ENCODE measurements at places on chromosomes 1 and 21.

DNA sequence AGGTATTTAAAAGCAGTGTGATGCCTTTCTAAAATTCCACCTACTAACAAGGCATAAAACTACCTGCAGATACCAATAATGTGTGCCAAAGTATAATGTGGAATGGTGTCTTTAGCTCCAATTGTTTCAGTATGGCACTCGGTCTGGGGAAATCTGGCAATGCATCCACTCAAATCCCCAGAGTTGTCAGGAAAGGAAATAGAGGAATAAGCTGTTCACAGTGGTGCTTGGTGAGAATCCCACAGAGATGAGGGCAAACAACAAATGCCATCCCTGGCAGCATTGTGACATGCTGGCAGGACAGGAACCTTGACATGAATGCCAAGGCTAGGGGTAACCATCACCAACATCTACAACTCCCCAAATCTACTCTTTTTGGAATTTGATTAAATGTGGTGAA lies 240.7 kb downstream of the BARHL2 start:
- DNase-seq = no peak

GRCh38 chr1:4170548-4171340 lies 270.7 kb upstream of the C1orf174 start:
- no peak for DNase-seq

DNA sequence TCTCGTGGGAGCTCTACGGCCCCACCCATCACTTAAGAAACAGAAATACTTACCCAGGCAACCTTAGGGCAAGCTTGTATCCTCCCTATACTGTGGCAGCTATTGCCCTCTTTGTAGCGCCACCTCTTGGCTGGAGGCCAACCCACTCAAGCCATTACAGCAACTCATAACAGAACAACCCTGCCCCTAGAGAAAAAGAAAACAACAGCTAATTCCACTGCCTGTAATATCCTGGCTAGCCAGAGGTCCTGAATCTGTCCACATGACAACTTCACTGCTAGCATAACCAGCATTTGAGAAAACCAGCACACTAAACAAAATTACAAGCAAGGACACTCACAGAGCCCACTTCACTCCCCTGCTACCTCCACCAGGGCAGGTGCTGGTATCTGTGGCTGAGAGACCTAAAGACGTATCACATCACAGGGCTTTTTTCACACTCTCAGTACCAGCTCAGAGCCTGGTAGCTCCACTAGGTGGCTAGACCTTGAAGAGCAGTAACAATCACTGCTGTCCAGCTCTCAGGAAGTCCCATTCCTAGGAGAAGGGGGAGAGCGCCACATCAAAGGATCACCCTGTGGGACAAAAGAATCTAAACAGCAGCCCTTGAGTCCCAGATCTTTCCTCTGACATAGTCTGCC lies 14.5 kb upstream of the MX1 start:
- no peak for DNase-seq

GRCh38 chr21:36263797-36264196 lies 56.2 kb upstream of the MORC3 start:
- DNase-seq = no peak

- no peak for DNase-seq
These were observed 5.7 kb downstream of the FBLIM1 start for GRCh38 chr1:15764269-15764764.

GRCh38 chr1:67832737-67833601 lies at the start of gene GNG12:
GNG12 (minus strand) TSS chr1:67833467; CDS start chr1:67707686, 125,781 bp downstream.
- no peak for DNase-seq

GRCh38 chr1:197101978-197102377 lies 34.9 kb upstream of the F13B start:
- DNase-seq = no peak

DNA sequence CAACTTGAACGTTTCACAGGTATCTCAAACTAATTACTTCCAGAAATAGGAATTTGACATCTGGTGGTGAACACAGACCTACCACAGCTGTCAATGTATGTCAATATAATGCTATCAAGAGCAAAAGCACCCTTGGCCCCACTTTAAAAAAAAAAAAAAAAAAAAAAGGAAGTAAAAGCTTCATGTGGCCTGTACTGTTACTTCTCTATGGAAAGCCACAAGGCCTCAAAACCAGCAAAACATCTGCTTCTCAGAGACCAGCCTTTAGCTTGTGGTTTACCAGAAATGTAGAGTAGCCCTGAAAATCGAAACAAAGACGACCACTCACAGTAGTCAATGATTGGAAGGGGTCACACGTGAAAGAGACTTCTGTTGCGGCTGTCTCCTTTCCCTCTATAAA lies 109.6 kb downstream of the SLC45A1 start:
- no peak for DNase-seq

GRCh38 chr1:11567244-11568065 lies 86.8 kb downstream of the FBXO2 start:
- DNase-seq = no peak

DNA sequence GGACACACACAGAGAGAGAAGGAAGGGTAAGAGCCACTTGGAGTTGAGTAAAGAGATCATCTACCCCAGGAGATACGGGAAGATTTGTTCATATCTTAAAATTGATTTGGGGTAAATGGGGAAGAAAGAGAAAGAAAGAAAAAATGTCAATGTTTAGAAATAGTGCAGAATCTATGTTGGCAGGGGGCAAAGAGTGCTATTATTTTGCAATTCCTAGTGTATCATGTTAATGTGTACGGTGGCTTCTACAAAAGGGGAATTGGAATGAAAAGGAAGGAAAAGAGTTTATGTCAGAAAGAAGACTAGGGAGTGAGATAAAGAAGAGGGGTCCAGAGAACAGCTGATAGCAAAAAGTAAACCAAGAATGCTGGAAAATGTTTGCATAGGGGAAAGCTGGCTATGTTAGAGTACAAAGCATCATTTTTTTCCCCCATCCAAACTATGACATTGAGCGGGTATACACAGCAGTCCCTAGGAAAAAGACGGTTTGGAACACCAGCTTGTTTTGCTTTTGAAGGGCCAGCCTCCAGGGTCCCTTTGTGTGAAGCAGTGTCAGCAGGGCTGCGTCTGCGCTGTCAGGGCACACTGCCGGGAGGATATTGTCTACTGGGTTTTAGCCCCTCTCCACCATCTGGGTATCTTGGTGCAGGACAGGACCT lies 10.8 kb downstream of the LRRC8D start:
- no peak for DNase-seq

DNA sequence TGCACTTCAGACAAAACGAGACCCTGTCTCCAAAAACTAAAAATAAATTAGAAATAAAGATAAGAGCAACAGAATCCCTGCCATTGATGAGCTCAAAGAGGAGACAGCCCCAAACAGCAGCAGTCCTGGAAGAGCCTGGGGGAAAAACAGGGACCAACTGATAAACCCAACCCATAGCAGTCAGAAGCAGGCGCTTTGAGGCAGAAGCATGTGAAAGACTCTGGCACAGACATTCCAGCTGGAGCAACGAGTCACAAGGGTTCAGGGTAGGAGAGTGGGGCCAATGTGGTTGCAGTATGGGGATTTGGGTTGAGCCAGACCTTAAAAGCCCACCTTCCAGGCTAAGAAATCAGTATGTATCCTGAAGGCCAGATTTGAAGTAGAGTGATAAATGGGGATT lies 78.5 kb downstream of the MPZL1 start:
- DNase-seq = no peak

GRCh38 chr1:74748960-74749359 lies 16.0 kb downstream of the TYW3 start:
- no peak for DNase-seq

- DNase-seq = no peak
These were observed 31.4 kb downstream of the SLC44A3 start for GRCh38 chr1:94851571-94851970.

DNA sequence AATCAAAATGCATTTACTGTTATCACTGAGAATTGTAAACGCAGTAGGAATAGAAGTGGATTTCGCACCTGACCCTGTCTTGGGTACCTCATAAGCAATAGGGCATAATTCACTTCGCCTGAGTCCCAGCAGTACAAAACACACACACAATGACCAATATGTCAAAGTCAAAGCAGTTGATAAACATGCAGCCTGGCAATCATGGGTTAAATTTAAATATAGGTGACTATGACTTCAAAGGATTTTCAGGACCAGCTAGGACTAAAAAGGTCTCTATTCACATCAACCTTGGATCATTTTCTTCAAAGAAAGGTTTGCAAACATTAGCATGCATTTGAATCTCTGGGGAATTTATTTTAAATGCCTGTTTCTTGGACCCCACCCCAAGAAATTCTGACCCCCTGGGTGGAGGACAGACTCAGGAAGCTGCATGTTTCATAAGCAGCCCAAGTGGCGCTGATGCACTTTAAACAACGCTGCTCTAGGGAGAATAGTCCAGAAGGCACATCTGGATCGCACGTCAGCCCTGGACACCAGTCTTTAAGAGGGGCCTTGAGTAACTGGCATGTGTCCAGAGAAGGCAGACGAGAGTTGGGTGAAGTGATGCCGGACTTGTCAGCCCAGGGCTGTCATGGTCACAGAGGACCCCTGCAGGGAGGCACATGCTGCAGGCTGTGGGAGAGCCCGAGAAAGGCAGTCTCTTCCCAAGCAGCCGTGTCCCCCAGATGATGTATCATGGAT lies 55.7 kb upstream of the EFHD2 start:
- DNase-seq = no peak

- peak; percentile 18 for DNase-seq
These were observed 227.7 kb upstream of the SAMSN1 start for GRCh38 chr21:14773777-14774345.

GRCh38 chr1:150237746-150238145 lies 1.8 kb upstream of the ANP32E start:
- no peak for DNase-seq

GRCh38 chr1:115781343-115781742 lies 12.8 kb upstream of the CASQ2 start:
- no peak for DNase-seq

DNA sequence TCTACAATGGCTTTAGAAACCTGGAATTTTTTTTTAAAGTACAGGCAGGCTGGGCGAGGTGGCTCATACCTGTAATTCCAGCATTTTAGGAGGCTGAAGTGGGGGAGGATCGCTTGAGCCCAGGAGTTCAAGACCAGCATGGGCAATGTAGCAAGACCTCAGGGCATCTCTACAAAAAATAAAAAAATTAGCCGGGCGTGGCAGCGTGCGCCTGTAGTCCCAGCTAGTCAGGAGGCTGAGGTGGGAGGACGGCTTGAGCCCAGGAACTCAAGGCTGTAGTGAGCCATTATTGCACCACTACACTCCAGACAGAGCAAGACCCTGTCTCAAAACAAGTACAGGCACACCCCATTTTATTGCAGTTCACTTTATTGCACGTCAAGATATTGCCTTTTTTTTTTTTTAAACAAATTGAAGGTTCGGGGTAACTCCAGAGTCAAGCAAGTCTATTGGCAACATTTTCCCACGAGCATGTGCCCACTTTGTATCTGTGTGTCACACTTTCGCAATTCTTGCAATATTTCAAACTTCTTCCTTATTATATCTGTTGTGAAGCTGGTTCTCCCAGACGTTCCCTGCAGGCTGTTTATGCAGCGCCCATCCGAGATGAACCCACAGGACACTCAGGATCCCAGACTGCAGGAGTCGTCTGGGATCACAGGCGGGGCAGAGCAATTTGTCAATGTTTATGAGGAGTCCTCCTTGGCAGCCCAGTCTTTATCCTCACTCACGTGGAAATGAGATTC lies 4.7 kb downstream of the HES2 start:
- no peak for DNase-seq

- DNase-seq = no peak
These were observed 13.5 kb downstream of the MTARC1 start for GRCh38 chr1:220800262-220800661.

- DNase-seq = peak; percentile 35
These were observed 30.8 kb upstream of the ABCG1 start for GRCh38 chr21:42187976-42188653.

DNA sequence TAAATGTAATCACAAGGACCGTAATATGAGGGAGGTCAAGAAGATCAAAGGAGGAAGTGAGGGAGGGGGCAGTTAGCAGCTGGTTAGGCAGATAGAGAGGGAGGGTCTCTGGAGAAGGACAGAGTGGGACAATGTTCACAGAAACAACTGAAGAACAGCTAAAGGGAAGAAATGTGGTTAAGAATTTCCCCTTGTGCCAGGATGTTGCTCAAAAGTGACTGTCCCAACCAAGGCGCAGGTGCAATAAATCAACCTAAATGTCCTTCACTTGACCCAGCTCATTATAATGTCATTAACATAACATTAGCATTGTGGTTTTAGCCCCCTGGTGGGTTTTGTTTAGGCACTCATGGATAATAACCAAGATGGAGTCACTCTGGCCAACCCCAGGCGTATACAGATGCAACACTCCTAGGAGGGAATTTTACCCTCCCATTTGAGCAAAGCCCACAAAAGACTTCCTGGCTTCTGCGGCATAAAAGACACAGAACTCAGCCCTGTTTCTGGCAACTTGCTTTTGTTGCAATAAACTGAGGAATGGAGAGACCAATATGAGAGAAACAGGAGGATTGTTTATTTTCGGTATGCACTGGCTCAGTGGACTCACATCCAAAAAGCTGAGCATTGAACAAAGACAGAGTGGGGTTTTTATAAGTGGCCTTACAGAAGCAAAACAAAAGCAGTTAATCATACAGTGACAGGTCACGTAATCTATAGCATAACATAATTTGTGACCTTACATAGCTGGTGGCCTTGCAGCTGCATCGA lies 7.3 kb upstream of the CA6 start:
- DNase-seq = no peak

DNA sequence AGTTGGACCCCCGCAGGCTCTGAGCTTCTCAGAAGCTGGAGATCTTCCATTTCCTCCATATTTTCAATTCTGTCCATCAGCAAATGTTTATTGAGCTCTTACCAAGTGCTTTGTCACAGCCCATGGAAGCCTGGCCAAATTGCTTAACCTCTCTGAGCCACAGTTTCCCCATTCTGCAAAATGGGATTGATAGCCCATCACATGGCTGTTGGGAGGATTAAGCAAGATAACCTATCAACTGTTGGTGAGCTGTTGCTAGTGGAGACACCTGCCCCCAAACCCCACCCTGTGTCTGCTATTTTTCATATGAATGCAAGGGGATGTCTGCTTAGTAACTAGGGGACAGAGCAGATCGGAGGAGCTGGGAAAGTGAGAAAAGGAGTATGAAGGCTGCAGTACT lies 38.3 kb downstream of the CD34 start:
- DNase-seq = no peak

- no peak for DNase-seq
These were observed 10.2 kb upstream of the UBR4 start for GRCh38 chr1:19220080-19220846.

GRCh38 chr1:198638441-198638840 lies 399 bp upstream of the PTPRC start:
- DNase-seq = no peak
